ENCODE measurements at places on chromosomes 13 and 19. TPM values are rescaled to one million over a fixed set of nuclear protein-coding genes. Genes with fewer than 3 reads are reported as not detected.

- no peak overlapping the region for H3K27ac ChIP-seq
- no peak overlapping the region for H3K4me3 ChIP-seq
- H3K27me3 ChIP-seq = no peaks in the 10 kb centered on the region
- H3K4me1 ChIP-seq = no peaks in the 10 kb centered on the region
These were observed 33.7 kb upstream of the POSTN start for GRCh38 chr13:37632294-37632693.

DNA sequence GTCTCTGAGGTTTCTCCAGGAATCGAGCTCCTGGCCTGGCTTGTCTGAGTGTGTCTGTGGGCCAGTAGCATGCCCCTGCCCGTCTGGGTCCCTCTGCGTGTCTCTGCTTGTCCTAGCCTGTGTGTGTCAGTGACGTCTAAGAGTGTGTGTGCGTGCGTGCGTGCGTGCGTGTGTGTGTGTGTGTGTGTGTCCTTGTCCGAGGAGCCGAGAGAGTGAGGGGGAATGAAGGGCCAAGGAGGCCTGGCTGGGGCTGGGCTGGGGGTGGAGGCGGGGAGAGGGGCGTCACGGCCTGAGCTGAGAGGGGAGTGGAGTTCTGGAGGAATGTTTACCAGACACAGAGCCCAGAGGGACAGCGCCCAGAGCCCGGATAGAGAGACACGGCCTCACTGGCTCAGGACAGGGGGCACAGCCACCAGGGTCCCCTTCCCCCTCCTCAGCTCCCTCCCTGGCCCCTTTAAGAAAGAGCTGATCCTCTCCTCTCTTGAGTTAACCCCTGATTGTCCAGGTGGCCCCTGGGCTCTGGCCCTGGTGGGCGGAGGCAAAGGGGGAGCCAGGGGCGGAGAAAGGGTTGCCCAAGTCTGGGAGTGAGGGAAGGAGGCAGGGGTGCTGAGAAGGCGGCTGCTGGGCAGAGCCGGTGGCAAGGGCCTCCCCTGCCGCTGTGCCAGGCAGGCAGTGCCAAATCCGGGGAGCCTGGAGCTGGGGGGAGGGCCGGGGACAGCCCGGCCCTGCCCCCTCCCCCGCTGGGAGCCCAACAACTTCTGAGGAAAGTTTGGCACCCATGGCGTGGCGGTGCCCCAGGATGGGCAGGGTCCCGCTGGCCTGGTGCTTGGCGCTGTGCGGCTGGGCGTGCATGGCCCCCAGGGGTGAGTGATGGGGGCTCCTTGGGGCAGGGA lies at the start of gene AXL:
AXL (plus strand) TSS at position 609 of the 893 bp plus-strand sequence; CDS start at position 779, 170 bp downstream.
- H3K4me3 ChIP-seq = peak within 1 kb of the TSS; percentile 89
- peak within 1 kb of the TSS; percentile 98 for H3K27ac ChIP-seq
- no peaks in the 10 kb centered on the region for H3K27me3 ChIP-seq

DNA sequence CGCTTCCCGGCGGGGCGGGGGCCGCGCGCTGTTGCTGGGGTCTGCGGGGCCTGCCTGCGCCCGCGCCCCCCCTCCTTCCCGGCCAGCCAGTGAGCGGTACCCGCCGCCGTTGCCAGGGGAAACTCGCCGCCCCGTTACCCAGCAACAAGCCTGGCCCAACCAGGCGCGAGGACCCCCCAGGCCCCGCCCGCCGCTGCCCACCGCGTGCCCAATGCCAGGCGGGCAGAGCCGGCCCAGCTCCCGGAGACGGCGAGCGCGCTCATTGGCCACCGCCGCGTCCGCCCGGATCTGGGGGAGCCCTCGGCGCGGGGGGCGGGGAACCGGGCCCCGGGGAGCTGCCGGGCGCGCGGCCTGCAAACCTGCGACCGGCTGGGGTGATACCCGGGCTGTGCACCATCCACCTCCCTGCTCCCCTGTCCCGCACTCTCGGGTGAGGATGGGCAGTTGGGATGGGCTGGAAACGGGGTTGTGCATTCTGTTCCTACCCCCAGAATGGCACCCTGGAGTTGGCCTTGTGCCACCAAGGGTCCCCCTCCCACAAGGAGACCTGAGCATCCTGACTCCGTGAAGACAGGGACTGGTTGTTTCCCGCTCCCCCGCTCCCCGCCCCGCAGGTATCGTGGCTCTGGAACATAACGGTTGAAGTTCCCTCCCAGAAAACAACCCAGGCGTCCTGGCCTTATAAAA lies 8.8 kb upstream of the BBC3 start:
- no peak for DNase-seq
- peaks cover 12% of the 10 kb centered on the region for H3K27me3 ChIP-seq
- no peaks in the 10 kb centered on the region for H3K36me3 ChIP-seq
- H3K27ac ChIP-seq = no peak overlapping the region

- no peaks in the 10 kb centered on the region for H3K27me3 ChIP-seq
- no peak overlapping the region for H3K27ac ChIP-seq
- no peaks in the 10 kb centered on the region for H3K4me1 ChIP-seq
- H3K4me3 ChIP-seq = no peak overlapping the region
- DNase-seq = no peak
- no peaks in the 10 kb centered on the region for H3K36me3 ChIP-seq
These were observed 9.5 kb upstream of the SUPT20H start for GRCh38 chr13:37068962-37069361.

DNA sequence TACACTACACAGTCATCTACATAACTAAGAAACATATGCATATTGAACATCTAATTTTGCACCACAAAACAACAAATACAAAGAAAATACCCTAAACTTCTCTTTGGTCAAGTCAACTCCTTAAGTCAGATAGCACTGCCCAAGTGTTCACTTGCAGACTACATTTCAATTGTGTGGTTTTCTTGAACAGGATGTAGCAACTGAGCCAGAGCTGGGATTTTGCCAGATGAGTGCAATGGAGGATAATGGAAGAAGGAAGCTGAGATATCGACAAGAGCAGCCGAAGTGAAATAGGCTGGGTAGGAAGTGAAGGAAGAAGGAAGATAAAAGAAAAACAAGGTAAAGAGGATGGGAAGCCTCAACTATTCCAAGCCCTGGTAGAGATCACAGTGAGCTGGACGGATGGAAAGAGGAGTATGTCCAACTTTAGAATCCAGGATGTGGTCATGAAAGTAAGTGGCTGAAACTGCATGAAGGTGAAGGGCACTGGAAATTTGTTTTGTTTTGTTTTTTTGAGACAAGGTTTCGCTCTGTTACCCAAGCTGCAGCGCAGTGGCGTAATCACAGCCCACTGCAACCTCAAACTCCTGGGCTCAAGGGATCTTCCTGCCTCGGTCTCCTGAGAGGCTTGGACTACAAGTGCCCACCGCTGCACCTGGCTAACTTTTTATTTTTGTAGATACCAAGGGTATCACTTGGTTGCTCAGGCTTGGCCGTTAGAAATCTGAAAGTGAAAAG lies 15.0 kb downstream of the NUFIP1 start:
- no peak overlapping the region for H3K4me3 ChIP-seq
- H3K27ac ChIP-seq = no peak overlapping the region
- no peak for DNase-seq
- H3K27me3 ChIP-seq = no peaks in the 10 kb centered on the region
- H3K36me3 ChIP-seq = no peaks in the 10 kb centered on the region

DNA sequence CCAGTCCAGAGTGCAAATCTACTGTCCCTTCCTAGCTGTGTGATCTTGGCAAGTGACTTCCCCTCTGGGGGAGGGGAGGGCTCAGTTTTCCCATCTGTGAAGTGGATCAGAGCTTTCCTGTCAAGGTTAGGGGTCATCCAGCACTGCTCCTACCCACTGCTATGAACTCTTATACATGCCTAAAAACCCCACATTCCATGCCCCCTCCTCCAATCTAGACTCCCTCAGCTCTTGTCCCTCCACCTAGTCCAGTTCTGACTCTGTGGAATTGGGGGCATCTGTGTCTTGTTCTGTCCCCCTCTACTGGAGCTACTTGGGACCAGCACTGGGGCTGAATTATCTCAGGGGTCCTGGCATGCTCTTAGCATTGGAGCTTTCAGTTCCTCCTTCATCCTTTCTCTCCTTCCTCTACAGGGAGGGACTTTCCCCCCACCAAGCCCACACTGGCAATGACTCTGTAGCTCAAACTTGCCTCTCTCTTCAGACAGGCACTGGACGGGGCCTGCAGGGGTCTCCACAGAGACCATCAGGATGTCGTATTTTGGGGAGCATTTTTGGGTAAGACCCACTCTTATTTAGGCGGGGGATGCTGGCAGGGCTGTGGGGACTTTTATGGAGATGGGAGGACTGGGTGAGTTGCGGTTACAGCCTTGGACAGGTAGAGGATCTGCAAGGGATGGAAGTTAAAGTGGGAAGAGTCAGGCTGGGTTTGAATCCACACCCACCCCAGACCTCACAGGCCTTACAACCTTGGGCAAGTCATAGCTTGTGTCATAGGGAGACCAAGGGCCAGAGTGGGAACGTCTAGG lies 3.6 kb downstream of the FCHO1 start:
- no peaks in the 10 kb centered on the region for H3K36me3 ChIP-seq
- H3K27ac ChIP-seq = no peak overlapping the region
- no peaks in the 10 kb centered on the region for H3K27me3 ChIP-seq
- H3K4me3 ChIP-seq = no peak overlapping the region
- no peak for DNase-seq
- H3K4me1 ChIP-seq = no peaks in the 10 kb centered on the region

GRCh38 chr13:65090186-65090585 lies 2139.9 kb downstream of the PCDH9 start:
- no peak for DNase-seq
- H3K36me3 ChIP-seq = no peaks in the 10 kb centered on the region
- no peaks in the 10 kb centered on the region for H3K27me3 ChIP-seq
- no peak overlapping the region for H3K4me3 ChIP-seq

GRCh38 chr13:114027046-114027715 lies 53.3 kb upstream of the C13orf46 start:
- H3K4me3 ChIP-seq = no peak overlapping the region
- no peaks in the 10 kb centered on the region for H3K36me3 ChIP-seq
- peak overlapping the region; percentile 49 for H3K27ac ChIP-seq

- H3K4me1 ChIP-seq = peaks cover 19% of the 10 kb centered on the region
- no peak for DNase-seq
- H3K27me3 ChIP-seq = no peaks in the 10 kb centered on the region
- H3K4me3 ChIP-seq = no peak overlapping the region
- no peaks in the 10 kb centered on the region for H3K36me3 ChIP-seq
- H3K27ac ChIP-seq = peak overlapping the region; percentile 32
These were observed 8.9 kb downstream of the TSHZ3 start for GRCh38 chr19:31340042-31341025.

GRCh38 chr13:38879278-38879677 lies 111.4 kb downstream of the STOML3 start:
- no peak for DNase-seq
- no peak overlapping the region for H3K27ac ChIP-seq
- H3K4me3 ChIP-seq = no peak overlapping the region
- H3K36me3 ChIP-seq = no peaks in the 10 kb centered on the region
- no peaks in the 10 kb centered on the region for H3K27me3 ChIP-seq
- H3K4me1 ChIP-seq = peaks cover 16% of the 10 kb centered on the region

- H3K27me3 ChIP-seq = no peaks in the 10 kb centered on the region
- no peak overlapping the region for H3K27ac ChIP-seq
- H3K4me3 ChIP-seq = no peak overlapping the region
- DNase-seq = no peak
- H3K36me3 ChIP-seq = no peaks in the 10 kb centered on the region
These were observed 1895.6 kb upstream of the PRR20A start for GRCh38 chr13:55245005-55245644.

- no peaks in the 10 kb centered on the region for H3K27me3 ChIP-seq
- H3K27ac ChIP-seq = no peak overlapping the region
- no peak overlapping the region for H3K4me3 ChIP-seq
These were observed 951.3 kb downstream of the SLITRK5 start for GRCh38 chr13:88622362-88622973.

- no peak overlapping the region for H3K27ac ChIP-seq
- H3K27me3 ChIP-seq = no peaks in the 10 kb centered on the region
- no peaks in the 10 kb centered on the region for H3K4me1 ChIP-seq
- DNase-seq = no peak
These were observed 17.7 kb downstream of the PNMA8A start for GRCh38 chr19:46453661-46454060.

- no peaks in the 10 kb centered on the region for H3K36me3 ChIP-seq
- H3K27me3 ChIP-seq = no peaks in the 10 kb centered on the region
- H3K4me3 ChIP-seq = no peak overlapping the region
- DNase-seq = no peak
- no peaks in the 10 kb centered on the region for H3K4me1 ChIP-seq
- H3K27ac ChIP-seq = no peak overlapping the region
These were observed 27.1 kb upstream of the UBL3 start for GRCh38 chr13:29877456-29878078.

GRCh38 chr19:47755762-47756626 lies 10.6 kb downstream of the NOP53 start:
- H3K27ac ChIP-seq = no peak overlapping the region
- no peak for DNase-seq
- H3K27me3 ChIP-seq = no peaks in the 10 kb centered on the region
- H3K36me3 ChIP-seq = peaks cover 96% of the 10 kb centered on the region
- H3K4me1 ChIP-seq = no peaks in the 10 kb centered on the region

GRCh38 chr13:23570099-23570920 lies at the start of gene TNFRSF19:
Gene TNFRSF19, plus strand, starts transcription at chr13:23570412. Its CDS starts 19,772 bp downstream, at chr13:23590184.
- H3K4me1 ChIP-seq = no peaks in the 10 kb centered on the region
- peak; percentile 35 for DNase-seq
- H3K27ac ChIP-seq = peak within 1 kb of the TSS; percentile 5
- H3K27me3 ChIP-seq = no peaks in the 10 kb centered on the region

DNA sequence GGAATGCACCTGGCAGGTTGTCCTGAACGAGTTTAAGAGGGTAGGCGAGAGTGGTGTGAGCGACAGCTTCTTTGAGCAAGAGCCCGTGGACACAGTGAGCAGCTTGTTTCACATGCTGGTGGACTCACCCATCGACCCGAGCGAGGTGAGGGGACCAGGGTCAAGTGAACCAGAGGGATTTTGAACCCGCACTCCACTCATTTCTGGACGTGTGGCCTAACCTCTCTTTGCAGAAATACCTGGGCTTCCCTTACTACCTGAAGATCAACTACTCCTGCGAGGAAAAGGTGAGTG lies 1.7 kb downstream of the CATSPERG start:
- no peaks in the 10 kb centered on the region for H3K27me3 ChIP-seq
- H3K4me1 ChIP-seq = no peaks in the 10 kb centered on the region
- H3K27ac ChIP-seq = peak overlapping the region; percentile 97
- H3K36me3 ChIP-seq = no peaks in the 10 kb centered on the region

- no peak overlapping the region for H3K27ac ChIP-seq
- peaks cover 3% of the 10 kb centered on the region for H3K4me1 ChIP-seq
- no peak overlapping the region for H3K4me3 ChIP-seq
- no peak for DNase-seq
These were observed 4.0 kb upstream of the CYTH2 start for GRCh38 chr19:48465215-48465614.

SIGLEC9 gene
- total RNA-seq = 4.6 TPM

IZUMO2 gene
- not detected for total RNA-seq

CNFN gene
- total RNA-seq = 5.0 TPM

ZNF571 gene
- total RNA-seq = 3.9 TPM

MEIS3 gene
- total RNA-seq = 13.8 TPM

KLK4 gene
- 0.59 TPM for total RNA-seq

KIR3DL1 gene
- 0.22 TPM for total RNA-seq

GGN gene
- not detected for total RNA-seq

MAB21L1 gene
- 5.2 TPM for total RNA-seq

SBSN gene
- not detected for total RNA-seq

KLK5 gene
- not detected for total RNA-seq

ATP4A gene
- total RNA-seq = 0.63 TPM

ZSCAN18 gene
- total RNA-seq = 158 TPM

SERP2 gene
- 13.8 TPM for total RNA-seq

ZNF793 gene
- total RNA-seq = 5.5 TPM

SPRED3 gene
- not detected for total RNA-seq

TMEM190 gene
- 2.7 TPM for total RNA-seq

Data from tibial nerve (tissue), 4 donors.